ENCODE measurements at places on chromosomes 5 and 9.

GRCh38 chr5:133029416-133029815 lies 3.1 kb upstream of the ZCCHC10 start:
- no peak for DNase-seq

- DNase-seq: no peak
Observed at GRCh38 chr5:38119836-38120235, 138.5 kb upstream of the EGFLAM start.

DNA sequence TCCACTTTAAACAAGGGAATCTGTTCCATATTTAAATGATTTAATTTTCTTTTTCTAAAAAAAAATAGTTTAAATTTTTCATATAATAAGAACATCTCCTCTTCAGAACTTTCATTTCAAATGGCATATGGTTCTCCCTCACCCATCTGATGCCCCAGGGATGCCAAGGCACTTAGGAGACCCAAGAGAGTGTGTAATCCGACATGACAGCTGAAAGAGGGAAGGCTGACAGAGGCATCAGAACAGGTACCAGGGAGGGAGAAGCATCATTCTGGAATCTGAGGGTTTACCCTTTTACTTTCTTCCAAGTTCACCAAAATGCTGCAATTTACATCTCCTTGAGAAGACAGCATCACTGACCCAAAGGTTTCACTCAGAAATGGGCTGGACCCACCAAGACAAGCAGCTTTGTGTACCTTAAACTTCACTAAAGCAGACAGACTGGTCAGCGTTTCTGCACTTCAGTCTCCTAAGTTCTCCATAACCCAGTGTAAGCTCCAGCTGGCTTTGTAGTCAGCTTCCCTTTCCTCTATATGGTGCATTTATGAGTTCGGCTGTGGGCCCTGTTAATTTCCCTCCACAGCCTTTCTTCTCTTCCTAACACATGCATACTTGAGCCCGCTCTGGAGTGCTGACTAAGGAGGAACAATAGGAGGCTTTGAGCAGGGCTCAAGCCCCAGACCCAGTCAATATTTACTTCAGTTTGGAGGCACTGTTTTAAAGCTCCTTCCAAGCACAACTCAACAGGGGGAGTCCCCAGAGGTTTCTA lies 17.7 kb downstream of the EFNA5 start:
- DNase-seq: no peak

- no peak for DNase-seq
Observed at GRCh38 chr5:176716320-176716719, 69.0 kb downstream of the TSPAN17 start.

DNA sequence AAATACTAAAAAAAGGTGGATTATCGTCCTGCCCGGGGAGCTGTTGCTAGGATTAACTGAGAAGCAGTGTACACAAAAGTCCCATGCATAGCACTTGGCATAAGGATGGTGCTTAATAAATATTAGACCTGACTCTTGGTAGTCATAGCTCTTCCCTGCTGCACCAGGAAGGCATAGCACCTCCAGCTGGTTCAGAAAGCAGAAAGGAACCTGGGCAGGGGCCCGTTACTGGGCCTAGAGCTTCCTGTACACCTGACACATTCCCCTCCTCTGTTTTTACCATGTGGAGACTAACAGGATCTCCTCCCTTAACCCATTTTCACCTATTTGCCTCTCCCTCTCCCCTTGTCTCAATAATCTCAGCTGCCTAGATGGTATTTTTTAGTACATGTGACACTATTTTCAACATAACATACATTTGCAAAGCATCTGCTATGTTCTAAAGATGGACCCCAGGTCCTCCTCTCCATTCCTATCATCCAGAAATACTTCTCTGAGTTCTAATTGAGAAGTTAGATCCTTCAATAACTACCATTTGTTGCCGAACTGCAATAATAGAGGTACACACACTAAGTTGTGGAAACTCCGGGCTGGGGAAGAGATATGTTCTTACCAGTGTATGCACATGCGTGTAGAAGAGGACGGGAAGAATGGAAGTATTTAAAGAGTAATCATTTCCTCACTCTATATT lies 3.2 kb upstream of the ANP32B start:
- DNase-seq: no peak

GRCh38 chr9:9222730-9223129 lies 1390.1 kb downstream of the PTPRD start:
- no peak for DNase-seq

GRCh38 chr5:82885627-82886389 lies 191.4 kb downstream of the TMEM167A start:
- no peak for DNase-seq

DNA sequence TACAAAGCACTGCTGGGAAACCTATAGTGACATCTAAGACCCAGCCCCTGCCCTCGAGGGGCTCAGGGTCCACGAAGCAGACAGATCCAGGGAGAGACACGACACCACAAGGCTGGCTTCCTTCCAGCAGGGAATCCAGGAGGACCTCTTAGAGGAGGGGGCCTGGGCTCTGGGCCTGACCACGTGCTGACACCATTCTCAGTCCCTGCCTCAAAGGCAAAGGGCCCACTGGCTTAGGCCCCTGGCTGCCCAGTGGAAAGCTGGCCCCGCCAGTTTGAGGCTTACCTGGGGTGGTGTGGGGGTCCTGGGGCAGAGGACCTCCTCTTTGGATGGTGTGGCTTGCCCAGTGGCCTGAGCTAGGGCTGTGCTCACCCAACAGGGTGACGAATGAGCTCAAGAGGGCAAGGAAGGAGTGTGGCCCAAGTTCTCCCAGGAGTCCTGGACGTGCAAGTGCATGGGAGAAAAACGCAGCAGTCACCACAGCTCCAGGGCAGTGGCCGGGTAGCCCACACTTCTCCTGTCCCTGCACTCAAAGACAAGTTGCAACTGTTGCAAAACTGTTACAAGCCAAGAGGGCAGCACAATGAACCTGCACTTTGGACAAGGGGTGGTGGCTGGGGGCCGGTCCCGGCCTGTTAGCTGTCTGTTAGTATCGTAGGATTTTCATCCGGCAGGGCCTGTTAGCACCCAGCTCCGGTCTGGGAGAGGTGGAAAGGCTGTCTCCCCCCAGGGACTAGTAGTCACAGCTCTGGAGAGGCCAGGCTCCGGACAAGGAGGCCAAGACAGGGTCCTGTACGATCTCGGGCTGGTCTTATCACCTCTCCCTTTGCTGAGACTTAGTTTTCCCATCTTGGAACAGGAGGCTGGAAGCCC lies 1.5 kb upstream of the SARDH start:
- no peak for DNase-seq

GRCh38 chr5:53996008-53996407 lies 314.4 kb downstream of the ARL15 start:
- DNase-seq: no peak

DNA sequence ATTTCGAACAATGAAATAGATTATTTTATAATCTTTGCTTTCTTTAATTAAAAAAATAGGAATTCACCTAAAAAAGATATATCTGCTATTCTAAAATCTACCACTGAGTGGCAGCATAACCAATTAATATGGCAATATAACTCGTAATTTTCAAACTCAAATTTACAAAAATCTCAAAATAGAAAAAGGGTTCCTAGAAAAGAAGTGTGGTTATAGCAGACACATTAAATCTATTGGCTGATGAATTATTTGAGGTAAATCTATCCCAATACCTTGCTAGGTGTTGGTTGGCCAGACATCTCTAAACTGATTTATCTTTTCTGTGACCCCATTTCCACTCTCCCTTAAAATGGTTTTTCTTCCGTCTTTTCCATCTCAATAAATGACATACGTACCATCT lies 30.2 kb upstream of the NRG2 start:
- DNase-seq: no peak

Measured in activated T-helper 1 cell treated with anti-CD3 and anti-CD28 coated beads, Interleukin-2, amount 50 U/mL, for 16 hours (primary cell).